Left ventricle myocardium superior (tissue), 1 donor: ENCODE measurements at places on chromosomes 2 and 18. TPM values are rescaled to one million over a fixed set of nuclear protein-coding genes. Genes with fewer than 3 reads are reported as not detected.
A peak's percentile ranks its signal among the peaks of the same experiment; 100 is the strongest.

- DNase-seq: no peak
Observed at GRCh38 chr2:236175548-236176150, 7.5 kb upstream of the GBX2 start.

MC2R gene
- total RNA-seq: not detected

DSG4 gene
- total RNA-seq: not detected

DYNAP gene
- not detected for total RNA-seq

GPR35 gene
- 2.1 TPM for total RNA-seq

DNA sequence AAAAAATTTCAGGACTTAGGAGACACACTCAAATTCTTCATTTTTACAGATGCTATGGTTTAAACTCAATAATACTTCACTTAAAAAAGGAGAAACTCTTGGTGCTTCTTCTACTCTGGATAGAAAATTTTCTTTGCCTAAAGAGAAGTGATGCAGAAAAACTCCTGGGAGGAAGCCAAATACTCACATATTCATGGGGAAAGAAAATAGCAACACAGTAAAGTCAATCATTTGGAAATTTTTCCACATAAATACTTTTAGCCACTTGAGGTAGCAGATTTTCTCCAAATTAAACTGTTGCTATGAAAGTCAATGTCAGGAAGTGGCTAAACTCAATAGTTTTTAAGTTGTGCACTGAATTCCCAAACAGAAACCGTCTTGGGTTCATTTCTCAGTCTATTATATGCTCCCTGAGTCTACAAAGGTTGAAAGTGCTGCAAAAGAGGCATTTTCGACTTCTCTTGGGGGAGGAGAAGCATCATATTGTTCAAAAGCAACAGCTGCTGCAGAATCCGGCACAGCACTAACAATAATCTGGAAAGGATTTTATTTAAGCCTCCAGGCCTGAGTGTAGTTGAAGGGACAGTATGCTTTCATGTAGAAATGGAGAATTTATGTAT, 81.1 kb downstream of the UPP2 start:
- DNase-seq: no peak

- peak; percentile 45 for DNase-seq
Observed at GRCh38 chr18:48548011-48548771, 9.4 kb downstream of the CTIF start.

DNA sequence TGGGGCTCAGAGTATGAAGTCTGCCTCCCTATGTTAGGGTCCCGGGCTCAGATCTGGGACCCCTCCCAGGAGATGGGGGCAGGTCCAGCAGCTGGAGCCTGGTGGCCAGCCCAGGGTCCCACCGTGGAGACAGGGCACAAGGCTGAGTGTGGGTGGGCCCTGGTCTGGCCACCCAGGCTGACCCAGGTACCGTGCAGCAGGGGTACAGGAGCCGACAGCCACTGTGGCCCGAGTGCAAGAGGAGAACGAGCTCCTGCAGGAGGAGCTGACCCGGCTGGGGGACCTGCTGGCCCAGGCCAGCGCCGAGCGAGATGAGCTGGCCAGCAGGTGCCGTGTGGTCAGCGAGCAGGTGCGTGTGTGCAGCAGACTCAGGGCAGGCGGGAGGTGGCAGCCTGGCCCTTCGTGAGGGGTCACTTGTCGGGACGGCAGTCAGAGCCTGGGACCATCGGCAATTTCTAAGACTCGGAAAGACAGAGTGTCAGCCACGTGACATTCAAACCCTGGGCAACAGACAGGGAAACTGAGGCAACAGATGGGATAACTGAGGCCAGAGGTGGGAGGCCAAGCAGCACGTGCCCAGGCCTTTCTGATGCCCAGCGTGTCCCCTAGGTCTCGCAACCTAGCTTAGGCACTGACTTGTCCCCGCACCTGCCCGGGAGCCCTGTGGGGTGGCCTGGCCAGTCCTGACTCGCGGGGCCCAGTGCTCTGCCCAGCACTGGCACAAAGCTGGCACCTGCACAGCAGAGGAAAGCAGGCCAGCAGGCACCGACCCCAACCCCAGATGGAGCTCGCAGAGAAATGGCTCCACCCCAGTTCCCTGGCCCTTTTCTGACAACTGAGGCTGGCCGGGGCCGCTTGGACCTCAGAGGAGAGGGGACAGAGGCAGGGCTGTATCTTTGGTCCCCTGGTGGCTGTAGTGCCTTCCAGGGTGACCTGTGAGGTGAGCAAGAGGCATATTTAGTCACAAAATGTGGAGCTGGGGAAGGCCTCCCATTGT, 13.9 kb downstream of the CROCC2 start:
- DNase-seq: peak; percentile 20

NCKAP5 gene
- total RNA-seq: 2.8 TPM
